ENCODE measurements at places on chromosomes 1 and 21. TPM values are rescaled to one million over a fixed set of nuclear protein-coding genes. Genes with fewer than 3 reads are reported as not detected.

The FAM78B gene
- polyA plus RNA-seq, result 0.76 TPM

DNA sequence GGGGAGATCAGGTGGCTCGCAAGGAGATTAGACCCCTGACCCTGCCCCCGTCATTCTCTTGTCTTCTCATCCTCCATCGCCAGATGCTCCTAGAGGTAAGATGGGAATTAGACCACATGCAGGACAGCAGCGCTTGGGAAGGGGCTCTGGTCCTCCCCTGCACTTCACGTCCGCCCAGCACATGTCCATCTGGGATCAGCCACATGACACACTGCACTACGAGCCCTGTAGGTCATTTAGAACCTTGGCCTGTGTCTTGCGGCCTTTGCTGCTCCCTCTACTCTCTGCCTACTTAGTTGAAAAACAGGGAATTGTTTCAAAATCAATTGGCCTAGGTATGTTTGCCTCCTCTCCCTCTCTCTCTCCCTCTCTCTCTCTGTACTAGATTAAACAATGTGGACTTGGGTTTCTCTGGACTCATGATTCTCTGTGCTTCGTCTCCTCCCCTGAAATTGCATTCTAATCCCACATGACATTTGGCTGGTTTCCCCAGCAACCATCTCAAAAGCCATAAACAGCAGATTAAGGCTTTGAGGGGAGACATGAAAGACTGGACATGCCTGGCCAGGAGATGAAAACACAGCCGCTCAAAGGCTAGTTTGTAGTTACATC, 3.8 kb upstream of the NCMAP start:
- DNase-seq, result peak; percentile 47

GRCh38 chr1:212162635-212163034, 122.6 kb upstream of the PPP2R5A start:
- DNase-seq, result no peak

The C4BPB gene
- polyA plus RNA-seq, result 0.29 TPM

The RNASEL gene
- 14.2 TPM for polyA plus RNA-seq

DNA sequence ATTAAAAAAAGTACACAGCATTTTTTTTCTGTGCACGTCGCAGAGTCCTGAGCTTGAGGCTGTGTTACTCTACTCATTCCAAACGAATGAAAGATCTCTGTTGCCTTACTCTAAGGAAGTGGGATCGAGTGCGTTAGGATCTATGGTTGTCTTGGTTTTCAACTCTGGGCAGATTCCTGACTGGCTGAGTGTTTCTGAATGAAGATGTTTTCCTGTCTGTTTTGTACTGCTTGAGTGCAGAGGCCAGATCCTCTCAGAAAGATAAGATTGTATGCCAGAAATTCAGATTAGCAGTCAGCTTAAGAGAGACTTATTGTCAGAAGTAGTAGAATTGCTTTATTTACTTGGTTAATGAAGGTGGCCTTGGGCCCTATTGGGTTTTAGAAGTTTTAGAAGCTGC, 14.0 kb downstream of the PLA2G2E start:
- no peak for DNase-seq

DNA sequence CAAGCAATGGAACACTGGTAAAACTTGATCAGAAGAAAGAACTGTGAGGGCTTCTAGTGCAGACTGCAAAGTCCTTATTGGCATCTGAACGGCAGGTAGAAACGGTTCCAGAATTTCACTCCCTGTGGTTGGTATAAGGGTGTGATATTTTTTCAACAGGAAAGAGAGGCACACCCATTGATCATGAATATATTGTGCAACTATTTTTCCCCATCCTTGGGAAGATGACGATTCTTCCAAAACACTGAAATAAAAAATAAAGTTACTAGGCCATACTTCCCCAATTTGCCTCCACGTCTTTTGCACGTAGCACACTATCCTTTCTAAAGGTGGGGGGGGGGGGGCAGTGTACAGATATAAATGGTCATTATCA, 49.6 kb downstream of the TARBP1 start:
- DNase-seq, result no peak

The GBP6 gene
- polyA plus RNA-seq, result 0.06 TPM

GRCh38 chr1:230426246-230427093, at the start of gene PGBD5:
TSS of gene PGBD5 (minus strand) at chr1:230426332. CDS start at chr1:230425928, 404 bp downstream.
- DNase-seq, result peak; percentile 74

GRCh38 chr1:154539486-154540483, 18.7 kb downstream of the UBE2Q1 start:
- DNase-seq, result no peak

The BMP8B gene
- polyA plus RNA-seq, result 5.1 TPM

GRCh38 chr21:32908534-32908933, 117.2 kb upstream of the OLIG2 start:
- no peak for DNase-seq

- no peak for DNase-seq
Observed at GRCh38 chr1:231016234-231016633, 23.8 kb downstream of the FAM89A start.

Data from renal cortex interstitium (tissue), 15 donors.